Activated CD4-positive, alpha-beta T cell treated with anti-CD3 and anti-CD28 coated beads for 1 hour (primary cell): ENCODE measurements at places on chromosomes 12 and 14.
A peak's percentile ranks its signal among the peaks of the same experiment; 100 is the strongest.

DNA sequence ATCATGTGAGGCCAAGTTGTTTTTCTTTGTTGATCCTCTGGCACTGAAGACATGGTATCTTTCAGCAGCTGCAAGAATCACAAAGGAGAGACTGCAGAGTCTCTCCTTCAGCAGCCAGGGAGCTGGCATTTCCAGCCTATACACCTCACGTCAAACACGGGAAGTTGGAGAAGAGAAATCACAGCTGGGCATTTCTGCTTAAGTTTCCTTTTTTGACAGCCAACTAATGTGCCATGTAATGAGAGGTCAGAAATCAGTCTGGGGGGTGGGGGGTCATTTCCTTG is 28.3 kb downstream of the PHLDA1 start:
- DNase-seq: no peak

DNA sequence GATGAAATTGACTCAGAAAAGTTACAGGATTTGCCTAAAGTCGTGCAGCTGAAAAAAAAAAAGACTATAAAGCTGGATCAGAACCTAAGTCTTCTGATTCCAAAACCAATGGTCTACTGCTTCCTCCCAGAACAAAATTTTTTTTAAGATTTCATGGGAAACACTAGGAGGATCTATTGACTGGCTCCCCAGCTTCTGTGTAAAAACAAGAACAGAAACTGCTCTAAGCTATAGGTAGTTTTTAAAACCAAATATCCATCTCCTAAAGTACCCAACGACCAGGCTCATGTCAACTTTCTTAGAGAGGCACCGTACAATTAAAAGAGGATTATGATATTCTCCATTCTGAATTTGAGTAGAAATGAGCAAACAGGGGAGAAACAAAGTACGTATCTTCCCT is 9.4 kb downstream of the FMNL3 start:
- DNase-seq: no peak

DNA sequence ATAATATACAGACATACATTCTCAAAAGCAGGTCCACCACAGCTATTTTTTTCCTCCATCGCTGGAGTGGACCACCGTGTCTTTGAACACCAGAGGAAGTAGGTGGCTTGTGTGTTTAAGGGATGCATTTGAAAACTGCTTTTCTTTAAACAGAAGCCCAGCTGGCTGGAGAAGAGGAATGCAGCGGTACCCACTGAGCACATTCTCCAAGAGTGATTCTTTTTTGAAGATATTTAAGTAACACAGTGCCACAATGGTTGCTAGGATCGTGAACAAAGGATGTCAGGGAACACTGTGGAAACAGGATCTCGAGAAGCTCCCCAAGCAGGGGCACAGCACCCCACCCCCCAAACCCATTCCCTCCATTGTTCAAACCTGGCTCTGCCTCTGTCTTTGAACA is 286.6 kb upstream of the PWP1 start:
- no peak for DNase-seq

GRCh38 chr12:48350249-48351021 is at the start of gene ZNF641:
Gene ZNF641, minus strand, starts transcription at chr12:48350919. Its CDS starts 2,829 bp downstream, at chr12:48348090.
- DNase-seq: peak; percentile 74

- DNase-seq: no peak
Measured at GRCh38 chr12:67748743-67749040, 100.1 kb downstream of the DYRK2 start.

DNA sequence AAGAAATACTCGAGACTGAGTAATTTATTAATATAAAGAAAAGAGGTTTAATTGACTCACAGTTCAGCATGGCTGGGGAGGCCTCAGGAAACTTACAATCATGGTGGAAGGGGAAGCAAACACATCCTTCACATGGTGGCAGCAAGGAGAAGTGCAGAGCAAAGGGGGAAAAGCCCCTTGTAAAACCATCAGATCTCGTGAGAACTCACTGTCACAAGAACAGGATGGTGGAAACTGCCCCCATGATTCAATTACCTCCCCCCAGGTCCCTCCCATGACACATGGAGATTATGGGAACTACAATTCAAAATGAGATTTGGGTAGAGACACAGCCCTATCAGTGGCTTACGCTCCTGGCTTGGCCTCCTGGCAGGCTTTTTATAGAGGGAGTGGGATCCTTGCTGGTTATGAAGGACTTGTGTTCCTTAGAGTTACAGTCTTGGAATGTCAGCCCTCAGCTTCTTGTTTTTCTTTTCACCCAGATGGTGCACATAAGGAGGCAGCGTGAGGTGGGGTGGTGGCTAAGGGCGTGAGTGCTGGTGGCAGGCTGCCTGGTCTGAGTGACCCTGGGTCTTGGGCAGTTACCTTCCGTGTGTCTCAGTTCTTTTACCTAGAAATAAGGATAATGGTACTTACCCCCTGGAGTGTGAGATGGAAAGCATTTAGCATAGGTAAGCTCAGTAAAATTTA is 25.7 kb downstream of the TRAF3 start:
- no peak for DNase-seq

DNA sequence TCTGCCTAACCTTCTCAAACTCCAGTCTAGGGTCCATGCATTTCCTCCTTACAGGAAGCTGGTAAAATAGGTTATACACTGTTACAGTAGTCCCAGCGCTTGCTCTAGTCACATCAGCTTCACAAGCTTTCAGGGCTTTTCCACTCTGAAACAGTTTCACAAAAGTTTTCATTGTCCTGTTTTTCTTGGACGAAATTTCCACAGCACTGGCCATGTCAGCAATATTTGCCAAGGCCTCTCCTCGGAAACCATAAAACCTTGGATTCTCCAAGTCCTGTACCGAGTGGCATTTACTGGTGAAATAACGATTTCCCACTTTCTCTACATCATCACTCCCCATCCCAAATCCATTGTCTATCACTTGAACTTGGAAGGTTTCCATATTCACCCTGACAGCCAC is 2.1 kb downstream of the MLH3 start:
- DNase-seq: no peak

GRCh38 chr12:63753743-63754142 is 26.0 kb upstream of the RXYLT1 start:
- no peak for DNase-seq

DNA sequence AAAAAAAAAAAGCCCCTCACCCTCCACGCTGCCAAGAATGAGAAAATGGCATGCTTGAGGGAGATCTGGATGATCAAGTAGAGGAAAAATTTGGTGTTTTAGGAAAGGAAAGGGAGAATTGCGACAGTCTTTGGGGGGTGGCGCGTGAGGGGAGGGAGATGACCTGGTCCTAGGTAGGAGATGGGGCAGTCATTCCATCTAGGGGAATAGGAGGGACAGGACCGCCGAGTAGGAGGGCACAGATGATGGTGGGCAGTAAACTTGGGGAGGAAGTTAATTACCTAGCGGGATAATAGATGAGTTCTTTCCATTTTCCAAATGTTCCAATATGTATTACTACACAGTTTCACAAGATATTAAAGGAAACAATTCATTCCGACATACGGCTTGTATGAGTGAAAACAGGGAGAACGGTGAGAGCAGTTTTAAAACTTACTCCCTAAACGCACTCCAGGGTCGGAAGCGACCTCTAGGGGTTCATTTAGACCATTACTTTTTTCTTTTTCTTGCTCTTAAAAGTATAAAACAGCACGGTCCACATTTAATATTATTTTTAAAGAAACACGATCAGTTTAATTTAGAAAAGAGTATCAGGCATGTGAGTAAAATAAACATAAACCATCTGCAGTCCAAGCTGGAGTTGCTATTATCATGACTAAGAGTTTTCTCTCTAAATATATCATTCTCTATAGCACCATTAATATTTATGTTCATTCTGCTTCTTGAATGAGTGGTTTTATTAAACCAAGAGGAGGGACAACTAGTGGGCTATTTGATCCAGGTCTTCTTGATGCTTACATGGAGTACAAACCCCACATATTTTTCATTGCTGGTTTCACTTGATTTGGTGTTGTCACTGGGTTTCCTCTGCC is 3.0 kb upstream of the FNTB start:
- no peak for DNase-seq

GRCh38 chr12:18461758-18462157 is 200.4 kb downstream of the PIK3C2G start:
- no peak for DNase-seq

DNA sequence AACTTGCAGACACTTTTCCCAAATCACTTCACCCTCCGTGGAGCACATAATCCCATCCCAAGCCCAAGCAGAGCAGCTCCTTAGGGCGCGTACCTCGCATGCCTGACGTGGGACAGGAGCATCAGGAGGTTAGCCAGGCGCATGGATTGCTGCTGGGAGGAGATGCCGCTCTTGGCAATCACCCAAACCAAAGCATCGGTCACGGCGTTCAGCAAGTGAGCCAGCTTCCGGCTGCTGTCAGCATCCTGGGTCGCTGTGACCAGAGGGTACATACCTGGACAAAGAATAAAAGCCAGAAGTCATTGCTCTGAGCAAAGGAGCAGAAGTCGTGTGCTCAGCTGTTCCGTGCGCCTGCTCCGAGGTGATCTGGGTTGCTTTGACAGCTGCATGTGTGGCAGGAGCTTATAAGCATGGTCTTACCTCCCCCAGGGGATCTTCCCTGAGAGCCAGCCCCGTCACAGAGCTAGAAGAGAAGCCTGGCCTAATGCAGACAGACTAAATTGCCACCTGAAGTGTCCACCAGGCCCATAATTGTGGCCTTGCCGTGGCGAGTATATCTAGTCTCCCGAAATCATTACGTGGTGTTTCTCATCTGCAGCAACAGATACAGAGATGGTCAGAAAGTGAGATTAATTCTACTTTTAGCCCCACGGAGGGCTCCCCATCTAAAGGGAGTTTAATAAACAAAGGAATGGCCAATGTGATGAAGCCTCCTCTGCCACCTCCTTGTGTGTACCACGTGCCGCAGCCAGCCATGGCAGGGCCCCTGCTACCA is 59.1 kb downstream of the ESR2 start:
- DNase-seq: no peak

DNA sequence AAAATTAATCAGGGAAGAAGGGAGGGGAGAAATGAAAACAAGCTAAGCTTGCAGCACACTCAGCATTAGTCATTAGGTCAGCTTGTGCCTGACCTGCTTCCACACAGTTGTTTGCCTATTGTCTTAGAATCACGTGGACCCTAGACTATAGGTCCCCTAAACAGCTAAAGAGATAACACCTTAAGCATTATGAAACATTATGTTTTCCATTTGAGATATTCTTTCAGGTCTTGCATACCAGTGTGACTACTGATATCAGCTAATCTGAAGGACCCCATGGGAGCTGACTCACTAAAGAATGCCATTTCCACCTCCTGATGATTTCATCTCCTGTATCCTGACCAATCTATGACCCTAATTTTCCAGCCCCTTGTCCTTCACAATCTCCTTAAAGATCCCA is 154.1 kb upstream of the FUT8 start:
- no peak for DNase-seq

DNA sequence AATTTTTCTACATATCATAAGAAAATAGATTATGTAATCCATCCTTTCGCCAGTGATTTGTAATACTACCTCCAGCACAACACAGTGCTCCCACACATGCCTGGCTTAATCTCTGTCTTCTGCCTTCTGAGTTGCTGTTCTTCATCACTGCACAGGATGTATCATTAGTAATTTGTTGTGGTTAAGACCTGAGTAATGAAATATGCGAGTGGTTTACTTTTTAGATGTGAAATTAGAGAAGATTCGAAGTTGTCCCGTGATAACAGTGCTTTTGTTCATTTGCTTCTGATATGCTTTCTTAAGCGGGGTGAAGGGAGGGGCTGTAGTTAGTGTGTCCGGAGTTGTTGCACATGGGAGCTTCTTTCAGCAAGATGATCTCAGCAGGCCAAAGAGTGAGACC is 18.1 kb downstream of the KRT85 start:
- DNase-seq: no peak

- no peak for DNase-seq
Measured at GRCh38 chr12:25518512-25518911, 34.6 kb downstream of the LMNTD1 start.

DNA sequence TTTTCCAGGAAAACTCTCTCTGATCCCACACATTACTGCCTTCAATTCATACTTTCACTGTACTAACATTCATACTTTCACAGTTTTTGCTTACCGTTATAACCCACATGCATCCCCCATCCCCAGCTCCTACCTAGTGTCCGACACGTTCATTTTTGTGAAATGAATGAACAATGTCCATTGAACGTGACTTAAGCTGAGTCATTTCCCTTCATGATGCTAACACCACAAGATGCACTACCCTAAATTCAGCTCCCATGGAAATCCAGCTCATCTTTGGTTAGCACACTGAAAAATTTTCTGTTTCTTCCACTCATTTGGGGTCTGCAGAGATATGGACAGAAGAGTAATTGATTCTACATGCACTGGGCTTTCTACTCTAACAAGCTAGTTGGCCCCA is 84.7 kb downstream of the GALNT4 start:
- no peak for DNase-seq

DNA sequence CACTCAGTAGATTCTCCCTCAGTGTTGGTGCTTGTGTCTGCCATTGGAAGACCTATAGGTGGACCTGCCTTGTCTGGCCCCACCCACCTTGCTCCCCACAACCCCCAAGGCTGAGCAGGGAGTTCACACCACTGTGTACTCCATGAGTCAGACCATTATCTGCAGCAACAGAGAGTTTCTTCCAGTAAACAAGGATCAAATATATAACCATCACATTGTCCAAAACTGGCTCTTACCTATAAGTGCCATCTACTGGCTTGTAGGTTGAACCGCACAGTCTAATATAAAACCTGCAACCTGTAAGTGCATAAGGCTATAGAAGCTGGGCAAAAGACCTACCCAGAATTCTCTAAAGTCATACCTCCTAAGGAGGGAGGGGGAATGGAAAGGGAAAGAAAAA is 7.9 kb downstream of the TAS2R13 start:
- no peak for DNase-seq

GRCh38 chr14:38716926-38717325 is 386.1 kb downstream of the SEC23A start:
- DNase-seq: no peak

GRCh38 chr12:10331642-10332239 is 24.1 kb downstream of the KLRD1 start:
- DNase-seq: no peak

DNA sequence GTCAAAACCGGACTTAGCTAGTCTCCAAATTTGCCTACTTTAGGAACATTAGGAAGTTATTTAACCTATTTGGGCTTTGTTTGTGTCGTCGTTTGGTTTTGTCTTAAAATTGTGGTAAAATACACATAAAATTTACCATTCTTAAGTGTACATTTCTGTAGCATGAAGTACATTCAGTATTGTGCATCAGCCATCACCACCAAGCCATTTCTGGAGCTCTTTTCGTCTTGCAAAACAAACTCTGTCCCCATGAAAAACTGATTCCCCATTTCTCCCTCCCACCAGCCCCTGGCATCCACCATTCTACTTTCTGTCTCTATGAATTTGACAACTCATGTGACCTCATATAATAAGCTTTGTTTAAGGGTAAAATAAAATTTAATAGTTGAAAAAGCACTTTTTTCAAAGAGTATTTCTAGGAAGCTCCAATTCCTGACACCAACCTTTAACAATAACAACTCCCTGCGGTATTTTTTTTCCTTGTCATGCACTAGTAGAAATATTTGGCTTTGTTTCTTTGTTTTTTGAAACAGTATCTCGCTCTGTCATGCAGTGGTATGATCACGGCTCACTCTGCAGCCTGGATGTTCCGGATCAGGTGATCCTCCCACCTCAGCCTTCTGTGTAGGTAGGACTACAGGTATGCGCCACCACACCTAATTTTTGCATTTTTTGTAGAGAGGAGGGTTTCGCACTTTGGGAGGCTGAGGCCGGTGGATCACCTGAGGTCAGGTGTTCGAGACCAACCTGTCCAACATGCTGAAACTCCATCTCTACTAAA is 3.6 kb upstream of the UBC start:
- no peak for DNase-seq

GRCh38 chr12:99302874-99303273 is 344.7 kb upstream of the GARIN6 start:
- DNase-seq: no peak

- no peak for DNase-seq
Measured at GRCh38 chr12:3655328-3655900, 97.5 kb downstream of the CRACR2A start.
